A549 treated with dexamethasone at 1 μM for 4 hours (cell line): ENCODE measurements at places on chromosomes 5 and 9. TPM values are rescaled to one million over a fixed set of nuclear protein-coding genes. Genes with fewer than 3 reads are reported as not detected.

RLN1 gene
- total RNA-seq, result not detected in 5 replicates

RRAGA gene
- 108 to 123 TPM (median 119 TPM) in 5 replicates for total RNA-seq

ZNF474 gene
- 0.11 to 0.30 TPM (median 0.22 TPM) in 5 replicates for total RNA-seq

IFNA8 gene
- total RNA-seq, result not detected in 5 replicates

CENPH gene
- total RNA-seq, result 24.9 to 30.2 TPM (median 27.6 TPM) in 5 replicates

PCA3 gene
- total RNA-seq, result not detected in 5 replicates

CBY3 gene
- not detected in 5 replicates for total RNA-seq

SLC4A9 gene
- 0.04 TPM in 1 of 5 replicates, not detected in the others for total RNA-seq

NTNG2 gene
- total RNA-seq, result 0.57 to 2.3 TPM (median 1.5 TPM) in 5 replicates
